Heart right ventricle (tissue), 16 donors: ENCODE measurements at places on chromosomes 11 and 22. TPM values are rescaled to one million over a fixed set of nuclear protein-coding genes. Genes with fewer than 3 reads are reported as not detected.

DNA sequence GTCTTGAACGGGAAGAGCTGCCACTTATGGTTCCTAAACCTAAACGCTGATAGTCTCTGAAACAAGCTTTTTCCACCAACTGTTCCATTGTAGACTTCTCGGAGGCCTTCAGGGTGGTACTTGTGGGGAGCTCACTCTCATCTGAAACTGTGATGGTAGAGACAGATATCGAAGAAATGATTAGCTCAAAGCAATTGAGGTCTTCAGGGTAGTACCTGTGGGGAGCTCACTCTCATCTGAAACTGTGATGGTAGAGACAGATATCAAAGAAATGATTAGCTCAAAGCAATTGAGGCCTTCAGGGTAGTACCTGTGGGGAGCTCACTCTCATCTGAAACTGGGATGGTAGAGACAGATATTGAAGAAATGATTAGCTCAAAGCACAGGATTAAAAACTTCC is 175.7 kb downstream of the SWAP70 start:
- DNase-seq, result no peak
- no peak overlapping the region for H3K27ac ChIP-seq
- peaks cover 10% of the 10 kb centered on the region for H3K4me1 ChIP-seq

Gene ACR
- 0.59 TPM for total RNA-seq

GRCh38 chr11:27902981-27903624 is 202.8 kb upstream of the BDNF start:
- no peak overlapping the region for H3K27ac ChIP-seq
- no peak overlapping the region for H3K4me3 ChIP-seq
- H3K36me3 ChIP-seq, result no peaks in the 10 kb centered on the region
- H3K27me3 ChIP-seq, result no peaks in the 10 kb centered on the region
- H3K4me1 ChIP-seq, result no peaks in the 10 kb centered on the region

DNA sequence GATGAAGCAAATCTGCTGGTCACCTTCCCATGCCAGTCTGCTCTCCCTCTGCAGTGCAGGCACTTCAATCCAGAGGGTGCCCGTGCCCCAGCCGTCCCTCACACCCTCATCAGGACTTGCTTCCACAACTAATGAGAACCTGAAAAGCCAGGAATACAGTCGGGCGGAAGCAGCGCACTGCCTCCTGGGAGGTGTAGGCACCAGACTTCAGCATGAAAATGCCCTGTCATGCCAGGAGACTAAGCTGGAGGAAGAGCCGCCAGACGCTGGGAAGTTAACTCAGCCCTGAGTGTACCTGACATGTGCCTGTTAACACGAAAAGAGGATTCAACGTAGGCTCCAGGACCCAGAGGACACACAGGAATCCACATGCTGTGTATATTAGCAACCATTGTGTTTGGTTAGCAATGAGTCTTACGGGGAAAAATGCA is 40.1 kb upstream of the FLI1 start:
- peak; percentile 37 for DNase-seq
- no peak overlapping the region for H3K27ac ChIP-seq

Gene ALG12
- 16.7 TPM for total RNA-seq

DNA sequence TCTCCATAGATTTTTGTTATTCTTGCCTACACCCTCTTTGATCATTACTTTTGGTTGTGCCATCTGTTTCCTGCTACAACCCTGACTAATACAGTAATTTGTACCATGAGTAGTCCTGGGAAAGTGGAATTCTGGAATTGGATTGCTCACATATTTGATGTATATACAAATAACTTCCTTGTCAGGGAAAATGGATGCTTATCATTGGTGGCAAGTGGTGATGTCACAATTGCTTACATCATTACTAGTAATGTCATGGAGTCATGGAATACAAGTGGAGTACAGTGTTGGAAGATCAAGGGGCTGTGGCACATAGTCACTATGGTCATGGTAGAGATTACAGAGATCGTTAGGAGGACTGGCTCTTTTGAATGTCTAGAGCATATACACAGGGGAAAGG is 24.4 kb downstream of the AASDHPPT start:
- no peaks in the 10 kb centered on the region for H3K27me3 ChIP-seq
- no peak for DNase-seq
- peaks cover 26% of the 10 kb centered on the region for H3K36me3 ChIP-seq
- no peak overlapping the region for H3K27ac ChIP-seq
- no peak overlapping the region for H3K4me3 ChIP-seq

GRCh38 chr11:62418136-62418535 is 697 bp upstream of the SCGB1A1 start:
- H3K4me1 ChIP-seq, result peaks cover 15% of the 10 kb centered on the region
- no peaks in the 10 kb centered on the region for H3K27me3 ChIP-seq
- H3K27ac ChIP-seq, result no peak overlapping the region
- no peak for DNase-seq
- H3K36me3 ChIP-seq, result no peaks in the 10 kb centered on the region

GRCh38 chr11:72226701-72227100 is 2.1 kb downstream of the INPPL1 start:
- no peaks in the 10 kb centered on the region for H3K27me3 ChIP-seq
- H3K4me3 ChIP-seq, result no peak overlapping the region
- H3K27ac ChIP-seq, result no peak overlapping the region
- peaks cover 19% of the 10 kb centered on the region for H3K4me1 ChIP-seq
- H3K36me3 ChIP-seq, result peaks cover 42% of the 10 kb centered on the region
- DNase-seq, result no peak

GRCh38 chr11:132866783-132867545 is 665.3 kb downstream of the OPCML start:
- H3K4me3 ChIP-seq, result no peak overlapping the region
- no peaks in the 10 kb centered on the region for H3K27me3 ChIP-seq
- DNase-seq, result no peak
- H3K36me3 ChIP-seq, result no peaks in the 10 kb centered on the region
- H3K4me1 ChIP-seq, result no peaks in the 10 kb centered on the region

- peak overlapping the region; percentile 25 for H3K4me3 ChIP-seq
- H3K4me1 ChIP-seq, result peaks cover 52% of the 10 kb centered on the region
- H3K36me3 ChIP-seq, result no peaks in the 10 kb centered on the region
- H3K27ac ChIP-seq, result no peak overlapping the region
- no peak for DNase-seq
- H3K27me3 ChIP-seq, result peaks cover 8% of the 10 kb centered on the region
These were observed 15.1 kb upstream of the CYTH4 start for GRCh38 chr22:37267135-37267587.

DNA sequence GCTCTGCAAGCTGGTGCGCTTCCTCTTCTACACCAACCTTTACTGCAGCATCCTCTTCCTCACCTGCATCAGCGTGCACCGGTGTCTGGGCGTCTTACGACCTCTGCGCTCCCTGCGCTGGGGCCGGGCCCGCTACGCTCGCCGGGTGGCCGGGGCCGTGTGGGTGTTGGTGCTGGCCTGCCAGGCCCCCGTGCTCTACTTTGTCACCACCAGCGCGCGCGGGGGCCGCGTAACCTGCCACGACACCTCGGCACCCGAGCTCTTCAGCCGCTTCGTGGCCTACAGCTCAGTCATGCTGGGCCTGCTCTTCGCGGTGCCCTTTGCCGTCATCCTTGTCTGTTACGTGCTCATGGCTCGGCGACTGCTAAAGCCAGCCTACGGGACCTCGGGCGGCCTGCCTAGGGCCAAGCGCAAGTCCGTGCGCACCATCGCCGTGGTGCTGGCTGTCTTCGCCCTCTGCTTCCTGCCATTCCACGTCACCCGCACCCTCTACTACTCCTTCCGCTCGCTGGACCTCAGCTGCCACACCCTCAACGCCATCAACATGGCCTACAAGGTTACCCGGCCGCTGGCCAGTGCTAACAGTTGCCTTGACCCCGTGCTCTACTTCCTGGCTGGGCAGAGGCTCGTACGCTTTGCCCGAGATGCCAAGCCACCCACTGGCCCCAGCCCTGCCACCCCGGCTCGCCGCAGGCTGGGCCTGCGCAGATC is 16.5 kb downstream of the P2RY2 start:
- no peaks in the 10 kb centered on the region for H3K36me3 ChIP-seq
- no peak overlapping the region for H3K4me3 ChIP-seq
- H3K4me1 ChIP-seq, result peaks cover 67% of the 10 kb centered on the region
- no peaks in the 10 kb centered on the region for H3K27me3 ChIP-seq
- no peak for DNase-seq

DNA sequence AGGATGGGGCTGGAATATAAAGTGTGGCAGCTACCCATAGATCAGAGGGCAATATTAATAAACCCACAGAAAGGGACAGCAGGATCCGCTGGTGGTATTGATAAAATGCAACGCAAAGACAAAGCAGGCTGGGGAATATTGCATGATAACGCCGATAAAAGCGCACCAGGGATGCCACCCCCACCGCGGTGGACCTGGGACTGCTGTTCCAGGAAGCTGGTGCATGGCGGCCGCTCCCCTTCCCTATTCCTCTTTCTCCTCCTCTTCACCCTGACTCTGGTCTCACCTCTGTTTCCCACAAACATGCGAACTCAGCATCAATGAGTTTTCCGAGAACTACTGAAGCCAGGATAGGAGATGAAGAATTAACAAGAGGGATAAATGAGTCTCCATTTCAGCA is 20.2 kb downstream of the SPATA19 start:
- peaks cover 23% of the 10 kb centered on the region for H3K27me3 ChIP-seq
- no peak for DNase-seq
- no peak overlapping the region for H3K27ac ChIP-seq
- H3K4me3 ChIP-seq, result no peak overlapping the region

Gene RPS25
- total RNA-seq, result 743 TPM

DNA sequence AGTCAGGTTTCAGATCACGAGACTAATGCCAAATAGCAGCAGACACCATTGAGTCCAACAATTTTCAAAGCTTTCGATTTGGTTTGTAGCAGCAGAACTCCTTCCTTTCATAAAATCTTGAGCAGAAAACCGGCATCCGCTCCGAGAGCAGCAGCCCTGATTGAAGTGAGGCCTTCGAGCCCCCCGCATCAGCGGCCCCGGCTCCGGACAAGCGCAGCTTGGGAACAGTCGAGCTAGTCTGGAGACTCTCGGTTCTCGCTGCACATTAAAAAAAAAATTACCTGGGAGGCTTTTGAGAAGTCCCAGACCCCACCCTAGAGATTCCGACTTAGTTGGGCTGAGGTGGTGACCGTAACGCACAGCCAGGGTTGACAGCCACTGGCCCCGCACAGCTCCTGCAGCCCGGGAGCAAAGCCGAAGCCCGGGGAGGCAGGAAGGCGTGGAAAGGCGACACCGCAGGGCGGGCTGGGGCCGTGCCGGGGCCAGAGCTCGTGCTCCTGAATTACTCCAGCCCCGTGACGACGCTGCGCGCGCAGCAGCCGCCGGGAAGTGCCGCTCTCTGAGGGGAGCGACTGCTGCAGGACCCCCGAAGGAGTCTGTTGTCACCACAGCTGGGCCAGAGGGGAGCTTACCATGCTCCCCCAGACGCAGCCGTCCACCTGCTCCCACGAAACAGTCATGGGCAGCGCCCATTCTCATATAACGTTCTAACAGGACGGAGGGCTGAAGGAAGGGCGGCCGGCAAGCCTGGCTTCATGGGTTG is 57.8 kb downstream of the SPATA19 start:
- H3K4me1 ChIP-seq, result no peaks in the 10 kb centered on the region
- no peak for DNase-seq
- H3K36me3 ChIP-seq, result no peaks in the 10 kb centered on the region
- peak overlapping the region; percentile 37 for H3K4me3 ChIP-seq
- H3K27ac ChIP-seq, result no peak overlapping the region
- peaks cover 46% of the 10 kb centered on the region for H3K27me3 ChIP-seq

- no peak overlapping the region for H3K27ac ChIP-seq
- H3K4me1 ChIP-seq, result no peaks in the 10 kb centered on the region
- H3K27me3 ChIP-seq, result no peaks in the 10 kb centered on the region
- DNase-seq, result no peak
These were observed 9.2 kb downstream of the RHBDD3 start for GRCh38 chr22:29258407-29259252.

GRCh38 chr22:29782061-29782845 is 15.1 kb downstream of the UQCR10 start:
- peak overlapping the region; percentile 84 for H3K27ac ChIP-seq
- no peaks in the 10 kb centered on the region for H3K27me3 ChIP-seq
- H3K4me1 ChIP-seq, result peaks cover 41% of the 10 kb centered on the region
- H3K36me3 ChIP-seq, result no peaks in the 10 kb centered on the region
- peak; percentile 64 for DNase-seq
- H3K4me3 ChIP-seq, result no peak overlapping the region

- H3K27ac ChIP-seq, result no peak overlapping the region
- no peak overlapping the region for H3K4me3 ChIP-seq
- no peak for DNase-seq
- no peaks in the 10 kb centered on the region for H3K36me3 ChIP-seq
- H3K4me1 ChIP-seq, result no peaks in the 10 kb centered on the region
These were observed 46.4 kb upstream of the CALCB start for GRCh38 chr11:15027011-15027410.

GRCh38 chr11:44875037-44875436 is 75.6 kb downstream of the TP53I11 start:
- peaks cover 14% of the 10 kb centered on the region for H3K4me1 ChIP-seq
- no peak overlapping the region for H3K27ac ChIP-seq
- H3K27me3 ChIP-seq, result no peaks in the 10 kb centered on the region
- DNase-seq, result no peak
- H3K4me3 ChIP-seq, result no peak overlapping the region

Gene MS4A5
- not detected for total RNA-seq

DNA sequence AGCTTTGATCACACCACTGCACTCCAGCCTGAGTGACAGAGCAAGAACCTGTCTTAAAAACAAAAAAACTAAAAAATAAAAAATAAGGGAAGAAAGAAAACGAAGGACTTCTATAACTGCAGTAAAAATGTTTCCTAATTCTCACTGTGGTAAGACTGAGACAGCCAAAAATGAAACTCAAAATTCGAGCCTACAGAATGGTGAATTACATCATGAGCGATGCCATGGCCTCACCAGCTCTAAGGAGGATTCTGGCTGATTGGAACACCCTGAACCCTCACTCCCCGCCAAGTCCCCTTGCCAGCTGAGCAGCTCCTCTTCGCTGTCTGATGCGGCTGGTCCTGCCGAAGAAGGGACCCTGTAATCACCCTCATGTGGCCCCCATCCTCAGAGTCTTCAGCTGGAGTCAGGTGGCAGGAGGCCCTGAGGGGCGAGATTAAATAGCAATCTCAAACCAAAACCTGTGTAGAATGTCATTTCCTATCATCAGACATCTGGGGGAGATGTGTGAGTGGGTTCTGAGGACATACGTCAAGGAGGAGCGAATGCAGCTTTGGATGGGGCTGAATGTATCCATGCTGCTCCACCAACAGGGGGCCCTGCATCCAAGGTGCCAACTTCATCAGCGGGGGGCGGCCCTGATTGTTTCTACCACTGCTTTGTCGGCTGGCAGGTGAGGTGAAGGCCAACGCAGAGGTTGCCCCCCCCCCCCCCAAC is 29.2 kb downstream of the PDGFB start:
- no peak for DNase-seq
- H3K36me3 ChIP-seq, result no peaks in the 10 kb centered on the region
- H3K27me3 ChIP-seq, result no peaks in the 10 kb centered on the region
- H3K27ac ChIP-seq, result no peak overlapping the region
- H3K4me1 ChIP-seq, result no peaks in the 10 kb centered on the region

Gene SRSF8
- 18.7 TPM for total RNA-seq

GRCh38 chr11:112457532-112457931 is 196.9 kb upstream of the PLET1 start:
- DNase-seq, result no peak
- no peak overlapping the region for H3K4me3 ChIP-seq
- H3K36me3 ChIP-seq, result no peaks in the 10 kb centered on the region
- no peaks in the 10 kb centered on the region for H3K4me1 ChIP-seq

GRCh38 chr11:14270690-14271542 is 88.1 kb downstream of the RRAS2 start:
- DNase-seq, result no peak
- H3K36me3 ChIP-seq, result peaks cover 13% of the 10 kb centered on the region
- H3K4me1 ChIP-seq, result peaks cover 24% of the 10 kb centered on the region
- H3K27ac ChIP-seq, result no peak overlapping the region

GRCh38 chr22:40178417-40179409 is 988 bp downstream of the TNRC6B start:
- peak overlapping the region; percentile 18 for H3K27ac ChIP-seq
- peaks cover 65% of the 10 kb centered on the region for H3K4me1 ChIP-seq
- no peaks in the 10 kb centered on the region for H3K27me3 ChIP-seq
- DNase-seq, result peak; percentile 30
- H3K4me3 ChIP-seq, result peak overlapping the region; percentile 67
